ENCODE measurements at places on chromosomes 16 and 17.

- DNase-seq, result no peak
These were observed 2.7 kb downstream of the MT1A start for GRCh38 chr16:56641166-56641565.

GRCh38 chr17:49787884-49788477, 500 bp upstream of the KAT7 start:
- no peak for DNase-seq

DNA sequence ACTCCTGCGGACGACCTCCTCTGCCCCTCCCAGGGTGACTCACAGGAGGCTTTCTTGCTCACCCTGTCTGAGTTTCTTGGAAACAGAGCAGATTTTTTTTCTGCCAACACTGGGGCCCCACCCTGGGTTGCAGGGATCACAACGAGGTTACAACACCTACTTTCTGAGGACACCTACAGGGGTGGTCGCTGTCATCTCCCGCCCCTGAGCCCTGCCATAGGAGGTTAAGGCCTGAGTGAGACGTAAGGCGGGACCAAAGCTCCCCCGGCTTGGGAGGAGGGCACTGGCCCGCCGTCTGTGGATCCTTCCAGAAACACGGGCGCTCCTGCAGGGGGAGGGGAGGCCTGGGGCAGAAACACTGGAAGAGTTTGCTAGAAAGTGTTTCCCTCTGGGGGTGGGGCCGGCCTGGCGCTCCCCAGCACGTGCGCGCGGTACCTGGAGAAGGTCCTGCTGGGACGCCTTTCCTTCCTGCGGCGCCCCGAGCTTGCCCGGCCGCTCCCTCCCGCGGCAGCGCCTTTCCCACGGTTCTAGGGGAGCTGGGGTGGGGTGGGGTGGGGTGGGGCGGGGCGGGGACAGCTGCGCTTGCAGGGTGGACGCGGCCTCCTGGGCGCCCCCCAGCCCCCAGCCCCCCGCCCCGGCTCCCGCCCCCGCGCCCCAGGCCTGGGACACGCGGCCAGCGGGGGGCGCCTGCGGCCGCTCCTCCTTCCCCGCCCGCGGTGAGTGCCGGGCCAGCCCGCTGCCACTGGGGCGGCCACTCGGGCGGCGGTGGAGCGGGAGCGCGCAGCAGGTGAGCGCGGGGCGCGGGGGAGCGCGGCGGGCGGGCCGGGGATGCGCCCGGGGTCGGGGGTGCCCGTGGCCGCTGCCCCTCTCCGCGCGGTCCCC, 20.7 kb upstream of the ADCY7 start:
- peak; percentile 86 for DNase-seq

GRCh38 chr17:74231928-74232907, 18.8 kb downstream of the TTYH2 start:
- DNase-seq, result no peak

DNA sequence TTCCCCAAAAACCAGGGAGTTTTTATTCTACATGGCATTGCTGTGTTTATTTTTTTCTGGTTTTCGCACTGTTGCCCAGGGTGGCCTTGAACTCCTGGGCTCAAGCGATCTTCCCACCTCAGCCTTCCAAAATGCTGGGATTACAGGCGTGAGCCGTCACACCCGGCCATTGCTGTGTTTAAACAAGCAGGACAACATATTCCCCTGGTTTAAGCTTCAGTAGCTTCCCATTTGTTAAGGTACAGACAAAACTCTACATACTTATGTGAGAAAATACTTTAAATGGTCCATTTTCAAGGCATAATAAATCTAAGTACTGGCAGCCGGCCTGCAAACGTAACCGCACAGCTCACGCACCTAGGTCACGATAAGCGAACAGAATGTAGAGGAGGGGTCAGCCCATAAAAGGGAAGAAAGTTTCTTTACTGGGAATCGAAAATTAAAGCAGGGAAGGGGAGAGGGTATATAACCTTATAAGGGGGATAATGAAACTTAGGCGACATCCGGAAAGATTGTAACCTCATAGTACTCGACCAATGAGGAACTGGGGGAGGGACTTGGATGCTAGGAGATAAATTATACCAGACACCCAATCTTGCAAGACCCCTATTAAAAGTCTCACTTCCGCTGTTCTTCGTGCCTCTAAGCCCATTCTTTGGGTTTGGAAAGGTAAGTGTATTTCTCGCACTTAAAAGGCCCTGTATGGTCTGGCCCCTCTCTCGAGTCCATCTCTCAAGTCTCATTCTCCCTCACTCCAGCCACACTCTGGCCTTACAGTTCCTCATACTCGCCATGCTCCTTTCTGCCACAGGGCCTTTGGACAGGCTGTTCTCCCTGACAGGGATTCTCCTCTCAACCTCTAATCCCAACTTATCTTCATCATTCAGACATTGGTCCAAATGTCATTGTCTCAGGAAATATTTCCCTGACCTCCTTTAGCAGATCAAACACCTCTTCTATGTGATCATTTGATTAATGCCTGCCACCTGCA, 59.2 kb downstream of the TEX14 start:
- no peak for DNase-seq

- no peak for DNase-seq
These were observed 10.1 kb downstream of the IRF8 start for GRCh38 chr16:85908889-85909589.

- DNase-seq, result no peak
These were observed 375 bp upstream of the ALOX12B start for GRCh38 chr17:8087952-8088230.

DNA sequence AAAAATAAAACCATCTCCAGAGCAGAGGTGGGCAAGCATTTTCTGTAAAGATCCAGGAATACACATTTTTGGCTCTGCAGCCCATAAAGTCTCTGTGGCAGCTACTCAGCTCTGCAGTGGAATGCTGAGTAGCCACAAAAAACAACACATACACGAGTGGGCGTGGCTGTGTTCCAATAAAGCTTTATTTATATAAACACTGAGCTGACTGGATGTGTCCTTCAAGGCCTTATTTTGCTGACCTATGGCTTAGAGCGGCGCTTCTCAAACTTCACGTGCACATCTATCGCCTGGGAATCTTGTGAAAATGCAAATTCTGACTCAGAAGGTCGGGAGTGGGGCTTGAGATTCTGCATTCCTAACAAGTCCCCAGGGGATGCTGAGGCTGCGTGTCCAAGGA, 39.7 kb downstream of the XYLT1 start:
- DNase-seq, result no peak

GRCh38 chr16:10889855-10890254, 12.9 kb downstream of the CIITA start:
- no peak for DNase-seq

DNA sequence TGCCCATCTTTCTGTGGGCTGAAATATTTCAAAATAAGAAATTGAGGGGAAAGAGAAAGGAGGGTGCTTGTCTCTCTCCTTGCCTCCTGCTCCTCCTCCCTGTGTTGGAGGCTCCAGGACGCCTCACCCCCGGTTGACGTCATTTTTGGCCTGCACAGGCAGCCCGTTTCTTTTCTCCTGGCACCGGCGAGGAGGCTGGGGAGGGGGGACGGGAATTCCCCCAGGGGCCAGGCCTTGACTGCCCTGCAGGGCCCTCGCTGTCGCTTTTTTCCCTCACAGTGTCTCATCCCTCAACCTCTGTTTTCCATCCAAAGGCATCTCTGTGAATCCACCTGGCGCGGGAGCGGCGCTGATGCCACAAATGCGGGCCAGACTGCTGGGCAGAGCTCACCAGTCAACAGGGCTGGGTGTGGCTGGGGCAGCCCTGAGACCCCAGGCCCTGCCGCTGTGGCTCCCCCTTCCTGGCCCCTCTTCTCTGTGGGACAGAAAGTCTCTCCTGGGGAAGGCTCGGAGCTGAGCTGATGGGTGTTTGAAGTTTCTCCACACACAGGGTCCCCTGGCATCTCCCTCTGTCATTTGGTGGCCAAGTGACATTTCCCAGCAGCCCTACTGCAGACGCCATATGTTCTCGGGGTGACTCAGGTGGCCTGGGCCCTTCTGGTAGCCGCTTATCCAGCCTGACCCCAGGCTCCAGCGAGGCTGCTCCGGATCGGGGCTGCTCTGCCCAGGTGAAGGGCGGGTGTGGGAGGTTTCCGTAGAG, 16.0 kb downstream of the CENPX start:
- DNase-seq, result no peak

- no peak for DNase-seq
These were observed 86.0 kb upstream of the BCAR1 start for GRCh38 chr16:75337430-75337829.

GRCh38 chr17:81086789-81087551, 52.0 kb downstream of the BAIAP2 start:
- no peak for DNase-seq

DNA sequence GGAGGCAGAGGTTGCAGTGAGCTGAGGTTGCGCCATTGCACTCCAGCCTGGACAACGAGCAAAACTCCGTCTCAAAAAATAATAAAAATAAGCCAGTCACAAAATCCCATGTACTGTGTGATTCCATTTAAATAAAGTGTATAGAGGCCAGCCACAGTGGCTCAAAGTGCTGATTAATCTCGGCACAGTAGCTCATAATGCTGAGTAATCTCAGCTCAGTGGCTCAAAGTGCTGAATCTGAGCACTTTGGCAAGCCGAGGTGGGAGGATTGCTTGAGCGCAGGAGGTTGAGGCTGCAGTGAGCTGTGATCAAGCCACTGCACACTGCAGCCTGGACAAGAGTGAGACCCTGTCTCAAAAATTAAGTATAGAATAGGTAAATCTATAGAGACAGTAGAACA, 4.9 kb downstream of the TMED6 start:
- no peak for DNase-seq

GRCh38 chr17:40333781-40334448, 24.9 kb downstream of the RARA start:
- no peak for DNase-seq

GRCh38 chr17:78935419-78936323, 10.5 kb upstream of the TIMP2 start:
- no peak for DNase-seq

- no peak for DNase-seq
These were observed 28.6 kb downstream of the AKAP1 start for GRCh38 chr17:57113656-57114055.

GRCh38 chr16:1991135-1991551, 1.4 kb downstream of the SYNGR3 start:
- DNase-seq, result no peak

- DNase-seq, result no peak
These were observed 218.7 kb downstream of the SHISA9 start for GRCh38 chr16:13120091-13120490.

DNA sequence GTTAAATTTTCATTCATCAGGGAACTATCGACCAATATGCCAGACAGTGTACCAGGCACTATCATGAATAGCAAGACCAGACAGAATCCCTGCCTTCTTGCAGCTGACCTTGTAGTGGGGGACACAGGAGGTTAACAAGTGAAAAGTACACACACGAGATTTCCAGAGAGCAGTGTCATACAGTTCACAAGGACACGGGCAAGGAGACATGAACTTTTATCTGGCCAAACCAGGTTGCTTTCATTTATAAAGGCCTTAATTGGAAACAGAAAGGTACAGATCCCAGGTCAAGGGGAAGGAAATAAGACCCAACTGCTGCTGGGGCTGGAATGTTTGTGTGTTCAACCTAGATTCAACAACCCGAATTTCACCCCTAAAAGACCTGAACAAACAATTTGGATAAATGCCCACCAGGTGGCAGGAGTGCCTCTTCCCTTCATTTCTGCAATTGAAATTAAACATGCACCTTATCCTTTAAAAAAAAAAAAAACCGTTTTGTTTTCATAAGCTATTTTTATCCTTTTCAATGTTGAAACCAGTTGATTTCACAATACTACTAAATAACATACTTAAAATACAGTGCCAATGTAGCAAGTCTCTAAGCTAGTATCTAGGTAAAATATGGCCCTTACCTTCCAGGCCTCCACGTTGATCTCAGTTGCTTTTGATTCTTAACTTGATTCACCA, 65.9 kb downstream of the EMP2 start:
- DNase-seq, result no peak

GRCh38 chr17:19766421-19767270, 18.5 kb upstream of the ALDH3A1 start:
- peak; percentile 73 for DNase-seq

DNA sequence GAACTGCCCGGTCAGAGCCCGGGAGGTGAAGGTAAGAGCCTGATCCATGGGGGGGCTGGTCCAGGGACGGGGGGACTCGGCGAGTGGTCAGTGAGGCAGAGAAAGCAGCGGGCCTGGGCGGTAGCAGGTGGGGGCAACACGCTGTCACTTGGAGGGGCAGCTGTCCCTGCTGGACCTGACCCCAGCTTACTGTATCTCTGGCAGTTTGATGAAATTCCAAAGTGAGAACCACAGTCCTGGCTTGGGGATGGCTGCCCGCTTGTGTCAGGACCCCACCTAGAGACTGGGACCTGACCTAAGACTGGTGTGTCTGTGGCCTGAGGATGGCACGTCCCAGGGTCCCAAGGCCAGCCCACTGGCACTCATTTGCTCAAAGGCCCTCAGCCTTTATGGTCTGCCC, 35.1 kb upstream of the KSR1 start:
- DNase-seq, result no peak

GRCh38 chr17:4177806-4178205, 34.8 kb downstream of the CYB5D2 start:
- DNase-seq, result no peak

Data from GM12891 (cell line).